ENCODE measurements at places on chromosomes 1 and 21.

DNA sequence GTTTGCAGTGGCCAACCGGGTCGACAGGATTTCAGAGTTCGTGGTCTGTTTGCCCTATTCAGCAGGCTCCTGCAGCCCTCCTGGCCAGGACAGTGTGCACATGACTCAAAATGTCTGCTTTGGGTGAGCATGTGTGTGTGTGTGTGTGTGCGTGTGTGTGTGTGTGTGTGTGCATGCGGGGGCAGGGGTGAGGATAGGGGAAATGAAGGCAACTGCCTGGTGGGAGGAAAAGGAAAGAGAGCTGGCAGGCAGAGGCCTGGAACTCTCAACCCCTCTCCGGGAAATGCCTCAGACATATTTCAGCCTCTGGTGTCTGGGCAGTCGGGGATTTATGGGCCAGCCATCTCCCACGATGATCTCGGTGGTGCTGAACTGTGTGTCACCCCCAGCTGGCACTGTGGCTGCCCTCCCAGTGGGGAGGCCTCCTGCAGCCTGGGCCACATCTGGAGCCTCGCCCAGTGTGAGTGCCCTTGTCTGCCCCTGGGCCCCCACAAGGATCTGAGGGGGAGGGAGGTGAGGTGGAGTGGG, 15.2 kb downstream of the CDCP2 start:
- no peak for DNase-seq

DNA sequence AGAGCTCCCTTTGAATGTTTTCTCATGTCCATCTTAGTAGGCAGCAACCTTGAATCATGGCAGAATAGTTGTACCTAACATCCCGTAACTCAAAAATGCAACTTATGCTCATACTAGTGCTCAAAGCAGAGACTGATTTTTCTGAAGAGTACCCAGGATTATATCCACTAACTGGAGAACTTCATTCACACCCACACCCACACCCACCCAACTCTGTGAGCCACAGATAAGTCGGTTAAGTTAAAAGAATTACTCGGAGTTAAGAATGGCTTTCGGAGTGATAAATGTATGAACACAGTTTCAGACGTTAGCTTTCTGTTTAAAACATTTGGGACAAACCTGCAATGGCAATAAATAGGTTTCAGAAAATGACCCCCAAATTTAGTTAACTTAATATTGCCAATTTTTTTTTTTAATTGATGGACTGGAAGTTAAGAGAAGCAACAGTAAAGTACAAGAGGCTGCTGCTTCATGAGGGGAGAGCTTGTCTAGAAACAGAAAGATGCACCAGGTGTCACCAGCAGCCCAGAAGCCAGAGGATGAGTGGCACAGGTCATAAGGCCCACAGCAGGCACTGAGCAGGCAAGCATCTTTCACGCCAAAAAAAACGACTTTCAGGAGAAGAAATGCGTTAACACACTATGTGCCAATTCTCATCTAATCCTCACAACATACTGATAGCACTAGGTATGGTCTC, 48.4 kb upstream of the C1orf198 start:
- no peak for DNase-seq

- DNase-seq: no peak
These were observed 18.1 kb upstream of the LBR start for GRCh38 chr1:225445639-225446594.

GRCh38 chr1:2239013-2239370, 10.9 kb downstream of the SKI start:
- no peak for DNase-seq

GRCh38 chr1:223216531-223217205, 73.6 kb upstream of the TLR5 start:
- DNase-seq: no peak

- DNase-seq: no peak
These were observed 30.4 kb upstream of the EYA3 start for GRCh38 chr1:28118640-28119307.

Measured in stimulated activated CD8-positive, alpha-beta memory T cell treated with anti-CD3 and anti-CD28 coated beads, Interleukin-15, amount 100 ng/mL, for 1 hour (primary cell).